AG04449 (cell line): ENCODE measurements at places on chromosomes 6 and 20.

DNA sequence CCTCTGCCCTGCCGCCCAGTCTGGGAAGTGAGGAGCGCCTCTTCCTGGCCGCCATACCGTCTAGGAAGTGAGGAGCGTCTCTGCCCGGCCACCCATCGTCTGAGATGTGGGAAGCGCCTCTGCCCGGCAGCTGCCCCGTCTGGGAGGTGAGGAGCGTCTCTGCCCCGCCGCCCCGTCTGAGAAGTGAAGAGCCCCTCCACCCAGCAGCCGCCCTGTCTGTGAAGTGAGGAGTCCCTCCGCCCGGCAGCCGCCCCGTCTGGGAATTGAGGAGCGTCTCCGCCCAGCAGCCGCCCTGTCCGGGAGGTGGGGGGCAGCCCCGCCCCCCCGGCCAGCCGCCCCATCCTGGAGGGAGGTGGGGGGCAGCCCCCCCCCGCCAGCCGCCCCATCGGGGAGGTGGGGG, 27.8 kb downstream of the SNHG17 start:
- no peak for DNase-seq

GRCh38 chr6:45899683-45899946, 116.0 kb downstream of the CLIC5 start:
- no peak for DNase-seq

DNA sequence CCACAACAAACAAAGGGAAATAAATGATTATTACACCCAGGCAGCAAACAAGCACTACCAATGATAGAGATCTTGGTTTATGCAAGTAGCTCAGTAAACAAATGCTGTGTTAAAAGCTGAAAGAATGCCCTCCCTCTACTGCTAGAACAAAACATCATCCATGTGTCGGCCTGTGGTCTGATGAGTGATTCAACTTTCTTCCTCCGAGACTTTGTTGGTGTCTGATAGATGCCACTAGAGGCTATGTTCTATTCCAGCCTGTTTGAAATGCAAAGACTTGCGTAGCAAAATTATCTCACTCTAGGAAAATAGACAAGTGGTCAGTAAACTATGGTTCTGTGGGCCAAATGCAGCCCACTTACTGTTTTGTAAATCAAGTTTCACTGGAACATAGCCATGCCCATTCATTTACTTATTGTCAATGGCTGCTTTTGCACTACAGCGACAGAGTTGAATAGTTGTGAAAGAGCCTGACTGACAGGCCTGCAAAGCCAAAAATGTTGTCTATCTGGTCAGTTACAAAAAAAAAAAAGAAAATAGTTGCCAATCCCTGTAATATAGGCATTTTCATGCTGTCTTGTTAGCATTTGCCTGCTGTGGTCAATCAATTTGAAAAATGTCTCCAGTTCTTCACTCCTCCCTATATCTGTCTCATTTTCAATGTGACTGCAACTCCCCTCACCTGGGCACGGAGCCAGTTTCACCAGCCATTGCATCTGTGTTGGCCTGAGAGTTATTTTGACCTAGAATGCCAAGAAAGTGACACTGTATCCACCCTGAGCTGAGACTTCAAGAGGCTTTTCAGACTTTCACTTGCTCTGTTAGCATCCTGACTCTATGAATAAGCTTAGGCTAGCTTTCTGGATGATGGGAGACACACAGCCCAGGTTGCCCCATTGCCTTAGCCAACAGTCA, 544.6 kb upstream of the BTBD3 start:
- DNase-seq: no peak

DNA sequence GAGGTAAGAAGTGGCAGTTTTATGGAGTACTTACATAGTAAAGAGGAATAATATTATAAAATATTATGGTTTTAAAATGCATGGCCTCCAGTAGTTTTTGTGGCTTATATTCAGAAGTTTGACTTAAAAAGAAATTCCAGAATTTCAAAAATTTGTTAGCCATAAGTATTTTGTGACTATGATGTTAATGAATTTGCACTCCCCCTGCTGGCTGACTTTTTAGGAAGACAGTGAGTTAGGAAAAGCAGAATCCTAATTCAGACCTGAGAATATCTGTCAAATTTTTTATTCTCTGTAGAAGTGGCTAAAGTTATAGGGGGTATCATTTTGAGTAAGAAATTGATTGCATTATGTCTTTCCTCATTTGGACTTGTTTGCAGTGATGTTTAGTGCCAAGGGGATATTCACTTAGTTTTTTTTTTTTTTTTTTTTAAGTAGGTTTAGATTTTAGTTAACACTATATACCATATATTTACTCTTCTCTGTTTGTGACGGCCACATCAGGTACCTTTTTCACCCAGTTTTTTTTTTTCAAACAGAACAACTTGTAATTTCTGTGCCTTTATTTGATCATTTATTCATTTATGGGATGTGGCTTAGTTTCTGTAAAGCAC, 40.8 kb downstream of the ZFAND3 start:
- no peak for DNase-seq

- DNase-seq: no peak
Measured at GRCh38 chr6:48111575-48111974, 578 bp upstream of the PTCHD4 start.

DNA sequence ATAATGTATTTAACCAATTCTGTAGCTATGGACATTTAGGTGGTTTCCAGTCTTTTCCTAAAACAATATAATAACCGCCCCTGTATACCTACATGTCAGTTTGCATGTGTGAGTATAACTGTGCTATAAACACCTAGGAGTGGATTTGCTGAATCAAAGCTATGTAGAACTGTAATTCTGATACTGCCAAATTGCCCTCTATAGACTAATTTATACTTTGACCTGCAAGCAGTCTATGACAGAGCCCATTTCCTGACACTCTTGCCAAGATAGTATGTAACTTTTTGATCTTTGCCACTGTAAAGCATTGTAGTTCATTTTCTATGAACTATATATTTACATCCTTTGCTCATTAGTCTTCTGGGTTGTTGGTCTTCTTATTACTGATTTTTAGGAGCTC, 19.5 kb downstream of the FERMT1 start:
- DNase-seq: no peak

DNA sequence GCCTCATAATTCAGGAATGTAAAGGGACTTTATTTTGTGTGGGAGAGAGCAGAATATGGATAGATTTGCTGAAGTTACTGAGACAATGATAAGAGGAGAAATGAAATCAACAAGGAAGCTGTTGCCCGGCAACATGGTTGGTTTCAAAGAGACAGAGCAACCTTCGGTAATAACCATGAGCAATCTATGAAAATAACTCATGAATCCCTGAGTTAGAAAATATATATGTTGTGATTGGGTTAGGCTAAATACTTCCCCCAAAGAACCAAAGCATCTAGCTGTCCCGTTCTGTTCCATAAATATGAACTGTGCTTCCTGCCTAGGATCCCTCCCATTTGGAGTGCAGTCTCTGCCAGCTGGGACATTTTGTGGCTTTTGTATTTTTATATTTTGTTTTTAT, 23.1 kb downstream of the SERPINB1 start:
- no peak for DNase-seq

- DNase-seq: no peak
Measured at GRCh38 chr20:3890398-3890751, 1.2 kb downstream of the PANK2 start.

DNA sequence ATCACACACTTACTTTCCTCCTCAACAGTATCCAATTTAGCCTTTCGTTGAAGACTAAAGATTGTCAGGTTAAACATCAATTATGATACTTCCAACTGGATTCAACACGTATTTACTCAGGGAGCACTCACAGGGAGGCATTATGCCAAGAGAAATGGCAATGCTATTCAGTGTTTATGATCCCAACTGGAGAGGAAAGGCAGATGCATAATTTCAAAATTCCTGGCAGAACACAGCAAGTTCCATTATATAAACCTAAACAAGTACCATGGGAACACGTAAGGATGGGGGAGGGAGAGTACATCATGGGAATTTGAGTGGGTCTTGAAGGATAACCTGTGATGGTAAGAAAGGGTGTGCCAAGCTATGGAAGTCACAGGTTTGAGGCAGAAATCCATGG, 112.7 kb downstream of the ISM1 start:
- no peak for DNase-seq

DNA sequence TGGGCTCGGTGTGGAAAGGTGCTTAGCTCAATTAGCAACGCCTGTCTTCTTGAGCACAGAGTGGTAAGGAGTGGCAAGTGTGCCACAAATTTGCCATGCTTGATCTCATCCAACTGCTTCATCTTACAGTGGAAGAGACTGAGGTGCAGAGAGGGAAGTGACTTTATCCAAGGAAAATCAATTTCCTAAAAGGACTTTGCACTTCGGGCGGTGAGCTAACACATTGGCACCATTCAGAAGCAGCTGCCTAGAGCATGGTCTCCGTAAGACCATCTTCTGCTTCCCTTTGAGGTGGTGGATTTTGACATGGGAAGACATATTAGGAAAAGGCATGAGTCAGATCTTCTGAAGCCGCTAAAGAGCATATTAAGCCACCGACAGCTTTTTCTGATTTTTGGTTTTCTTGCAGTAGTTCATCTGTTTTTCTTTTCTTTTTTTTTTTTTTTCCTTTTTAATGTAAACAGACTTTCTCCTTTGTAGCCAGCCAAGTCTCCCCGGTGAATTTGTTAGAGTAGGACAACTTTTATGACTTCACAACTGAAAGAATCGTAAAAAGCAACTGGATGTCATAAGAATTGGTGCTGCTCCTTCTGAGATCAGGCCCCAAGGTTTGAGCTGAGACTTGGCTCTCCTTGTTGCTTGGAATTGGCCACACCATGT, 273.2 kb downstream of the CDC5L start:
- DNase-seq: peak; percentile 47

- DNase-seq: no peak
Measured at GRCh38 chr6:29943053-29943966, 978 bp downstream of the HLA-A start.

DNA sequence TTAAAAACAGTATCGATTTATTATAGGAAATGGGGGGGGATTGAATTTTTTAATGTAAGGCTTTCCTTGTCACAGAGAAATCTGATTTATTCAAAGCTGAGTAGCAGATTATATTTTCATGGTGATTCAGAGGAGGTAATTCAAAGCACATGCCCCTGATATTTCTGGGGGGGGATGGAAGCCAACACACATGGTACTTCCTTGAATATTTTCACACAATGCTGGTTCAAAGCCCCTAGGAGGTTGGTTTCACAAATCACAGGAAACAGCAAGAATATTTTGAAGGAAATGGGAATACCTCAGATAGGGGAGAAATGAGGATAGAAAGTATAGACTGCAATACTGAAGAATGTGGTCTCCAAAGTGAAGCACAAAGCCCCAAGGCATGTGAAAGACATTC, 98.8 kb downstream of the RTN4IP1 start:
- DNase-seq: no peak

DNA sequence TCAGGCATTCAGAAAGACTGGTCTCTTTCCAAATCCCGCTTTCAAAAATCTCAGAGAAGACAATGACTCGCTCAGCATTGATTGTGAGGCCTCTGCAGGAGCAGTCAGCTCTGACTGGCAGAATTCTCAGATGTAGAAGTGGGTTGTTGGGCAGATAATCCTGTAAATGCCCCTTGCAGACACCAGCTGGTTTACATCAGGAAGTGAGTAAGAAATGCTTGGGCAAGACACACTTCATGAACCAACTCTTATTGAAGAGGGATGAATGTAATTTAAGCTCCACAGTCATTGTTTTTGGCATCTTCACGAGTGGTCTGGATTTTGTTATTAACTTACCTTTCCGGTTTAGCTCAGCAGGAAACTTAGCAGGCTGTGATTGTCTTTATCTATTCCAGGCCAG, 166.6 kb downstream of the PLCB4 start:
- DNase-seq: no peak

GRCh38 chr20:40778894-40779496, 90.0 kb upstream of the MAFB start:
- DNase-seq: no peak

DNA sequence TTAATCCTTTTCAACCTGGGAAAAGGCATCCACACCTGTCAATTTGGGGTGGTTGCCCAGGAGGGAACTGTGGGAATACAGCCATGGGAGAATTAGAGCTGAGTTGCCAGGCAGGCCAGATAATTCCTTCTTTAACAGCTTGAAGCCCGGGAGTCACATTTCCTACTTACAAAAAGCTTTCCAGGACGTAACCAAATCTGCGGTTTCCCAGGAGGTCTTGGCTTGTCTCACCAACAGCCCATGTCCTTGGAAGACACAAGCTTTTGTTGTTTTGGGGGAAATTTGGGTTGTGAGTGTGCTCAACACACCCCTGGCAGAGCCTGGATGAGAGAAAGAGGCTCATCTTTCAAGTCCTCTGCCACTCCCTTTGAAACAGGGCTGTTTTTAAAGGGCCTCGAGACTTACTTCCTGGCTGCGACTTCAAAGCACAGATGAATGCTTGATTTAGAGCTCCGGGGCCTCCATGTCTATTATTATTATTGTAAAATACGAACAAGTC, 465.9 kb upstream of the BTBD3 start:
- DNase-seq: no peak

DNA sequence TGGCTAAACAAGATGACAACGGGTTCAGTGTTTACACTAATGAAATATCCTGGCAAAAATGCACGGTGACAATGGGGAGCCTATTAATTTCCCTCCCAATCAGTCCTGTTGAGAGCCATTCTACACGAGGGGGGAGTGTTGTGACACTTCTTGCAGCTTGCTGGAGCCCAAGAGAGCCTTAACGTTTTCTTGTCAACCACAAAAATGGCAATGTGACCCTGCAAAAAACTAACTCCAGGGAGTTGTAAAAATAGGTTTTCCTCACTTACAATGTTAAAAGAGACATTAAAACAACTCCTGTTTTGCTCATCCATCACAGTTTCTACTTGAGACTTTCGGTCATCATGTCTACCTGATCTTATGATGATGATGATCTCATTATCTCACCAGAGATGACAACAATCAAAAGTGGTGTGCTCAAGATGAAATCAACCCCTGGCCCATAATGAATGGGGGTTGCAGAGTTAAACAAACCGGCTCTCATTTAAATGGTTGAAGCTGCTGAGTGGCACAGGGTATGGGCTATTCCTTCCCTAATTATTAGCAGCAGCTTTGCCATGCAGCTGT, 57.9 kb downstream of the GJA10 start:
- DNase-seq: no peak

DNA sequence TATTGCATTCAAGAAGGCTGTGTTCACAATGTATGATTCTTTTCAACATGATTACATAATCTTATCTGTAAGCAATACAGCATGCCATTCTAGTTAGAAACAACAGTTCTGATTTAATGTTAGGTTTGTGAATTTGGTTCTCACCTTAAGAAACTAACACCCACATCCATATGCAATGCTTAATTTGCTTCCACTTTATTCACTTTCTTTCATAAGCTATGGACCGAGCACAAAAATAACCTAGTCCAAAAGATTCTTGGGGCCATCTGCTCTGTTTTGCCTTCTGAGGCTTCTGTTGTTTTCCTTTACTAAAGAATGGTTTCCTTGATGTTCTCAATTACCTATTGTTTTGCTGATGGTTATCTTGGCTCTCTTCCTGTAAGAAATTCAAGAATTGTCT, 258.2 kb downstream of the EYS start:
- DNase-seq: no peak

- no peak for DNase-seq
Measured at GRCh38 chr20:41501376-41501775, 116.8 kb downstream of the CHD6 start.

- no peak for DNase-seq
Measured at GRCh38 chr20:43981540-43981939, 66.9 kb downstream of the TOX2 start.
